Thymus (tissue), 14 donors: ENCODE measurements at places on chromosomes 3 and 15. TPM values are rescaled to one million over a fixed set of nuclear protein-coding genes. Genes with fewer than 3 reads are reported as not detected.

DNA sequence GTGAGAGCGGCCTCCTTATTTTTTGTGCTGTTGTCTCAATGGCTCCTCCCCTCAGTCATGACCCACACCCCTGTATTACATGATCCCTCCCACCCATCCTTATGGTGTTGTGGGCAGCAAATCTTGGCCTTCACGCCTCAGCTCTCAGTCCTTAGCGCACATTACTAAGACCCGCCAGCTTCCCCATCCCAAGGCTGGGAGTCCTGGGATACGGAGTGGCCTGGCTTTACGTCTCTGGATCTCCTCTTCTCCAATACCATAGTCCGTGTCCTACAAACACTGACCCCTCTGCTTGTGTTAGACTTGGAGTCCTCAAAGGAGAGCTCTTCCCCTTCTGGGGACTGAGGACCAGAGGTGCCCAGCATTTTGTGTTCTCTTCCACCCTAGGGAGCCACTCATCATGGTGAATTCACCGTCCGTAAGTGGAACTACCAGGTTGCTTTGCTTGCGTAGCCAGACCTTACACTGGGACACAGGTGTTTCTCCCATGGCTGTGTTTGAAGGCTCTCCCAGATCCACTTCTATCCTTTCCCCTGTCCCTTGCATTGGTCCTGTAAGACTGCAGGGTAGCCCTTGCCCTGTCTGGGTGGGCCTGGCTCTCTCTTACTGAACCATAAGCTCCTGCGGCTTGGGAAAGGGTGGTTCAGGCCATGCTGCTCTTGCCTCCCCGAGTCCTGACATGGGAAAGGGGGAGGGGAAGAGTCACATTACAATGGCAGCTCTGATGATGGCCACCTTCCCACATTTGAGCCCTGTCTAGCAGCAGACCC, 13.6 kb downstream of the GRM2 start:
- H3K27me3 ChIP-seq, result no peaks in the 10 kb centered on the region
- H3K4me3 ChIP-seq, result no peak overlapping the region
- no peaks in the 10 kb centered on the region for H3K36me3 ChIP-seq
- H3K4me1 ChIP-seq, result no peaks in the 10 kb centered on the region

The CCR3 gene
- 0.33 TPM for total RNA-seq

DNA sequence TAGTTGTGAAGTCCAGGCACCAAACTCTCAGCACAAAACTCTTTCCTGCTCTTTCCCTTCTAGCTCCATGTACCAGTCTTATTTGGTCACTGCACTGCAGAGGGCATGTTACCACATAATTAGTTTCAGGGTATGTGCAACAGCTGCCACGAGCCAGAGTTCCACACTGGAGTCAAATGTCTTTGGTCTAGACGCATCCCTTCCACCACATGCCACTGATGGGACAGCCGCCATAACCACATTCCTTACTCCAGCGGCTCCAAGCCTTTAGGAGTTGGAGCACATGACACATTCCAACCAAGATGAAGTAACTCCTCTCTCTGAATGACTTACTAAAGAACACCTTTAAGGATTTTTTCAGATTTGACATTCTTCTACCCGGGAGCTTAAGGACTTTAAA, 153.4 kb downstream of the ERC2 start:
- no peak for DNase-seq
- no peaks in the 10 kb centered on the region for H3K27me3 ChIP-seq
- no peaks in the 10 kb centered on the region for H3K36me3 ChIP-seq
- H3K4me3 ChIP-seq, result no peak overlapping the region
- H3K4me1 ChIP-seq, result no peaks in the 10 kb centered on the region

DNA sequence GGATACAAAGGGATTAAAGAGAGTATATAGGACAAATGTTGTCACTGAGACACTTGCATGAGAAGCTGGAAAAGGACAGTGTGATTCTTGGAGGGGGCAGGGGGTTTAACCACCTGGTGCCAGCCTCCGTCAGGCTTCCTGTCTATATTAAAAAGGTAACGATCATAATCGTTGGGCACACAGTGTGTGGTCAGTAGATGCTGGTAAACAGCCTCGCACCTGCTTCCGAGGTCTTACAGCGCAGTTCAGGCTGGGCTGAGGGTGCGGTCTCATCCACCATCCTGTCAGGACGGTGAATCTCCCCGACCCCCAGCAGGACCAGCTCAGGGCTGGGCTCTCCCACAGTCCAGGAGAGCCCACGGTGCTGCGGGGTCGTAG, 47.7 kb upstream of the SMAD6 start:
- H3K27me3 ChIP-seq, result no peaks in the 10 kb centered on the region
- no peak overlapping the region for H3K4me3 ChIP-seq
- H3K36me3 ChIP-seq, result no peaks in the 10 kb centered on the region
- H3K27ac ChIP-seq, result no peak overlapping the region
- peaks cover 15% of the 10 kb centered on the region for H3K4me1 ChIP-seq

DNA sequence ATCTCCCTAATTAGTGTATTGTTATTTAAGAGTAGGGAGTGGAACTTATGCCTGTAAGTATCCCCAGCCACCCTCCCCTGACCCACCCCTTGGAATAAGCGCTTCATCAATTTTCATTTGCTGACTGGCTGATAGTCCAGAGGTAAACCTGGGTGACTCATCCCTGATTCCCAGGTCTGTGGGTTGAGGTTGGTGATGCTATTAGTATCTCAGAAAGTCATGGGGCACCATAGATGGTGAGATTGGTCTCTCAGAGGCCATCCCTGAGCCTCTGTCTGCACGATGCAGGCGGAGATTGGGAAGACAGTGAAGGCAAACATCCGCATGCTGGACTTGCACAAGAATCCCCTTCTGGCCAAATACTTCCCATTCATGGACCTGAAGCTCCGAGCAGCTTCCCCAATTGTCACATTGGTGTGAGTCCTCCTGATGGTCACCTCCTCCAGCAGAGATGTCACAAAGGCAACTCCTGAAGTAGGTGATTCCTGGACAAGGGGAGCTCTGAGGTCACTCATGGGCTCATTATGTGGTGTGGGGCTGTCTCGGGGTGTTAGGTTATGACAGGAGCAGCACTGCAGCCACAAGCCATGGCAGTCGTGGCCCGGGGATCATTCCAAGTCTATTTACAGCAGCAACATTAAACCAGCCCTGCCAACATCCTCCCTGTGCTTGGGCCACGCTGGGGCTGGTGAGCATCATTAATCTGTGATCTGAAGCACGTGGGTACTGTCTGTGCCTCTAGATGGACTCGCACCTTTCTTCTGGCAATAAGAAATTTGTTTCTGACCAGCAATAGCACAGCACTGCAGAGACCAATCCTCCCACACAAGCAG, 6.8 kb upstream of the TXNRD3 start:
- H3K4me1 ChIP-seq, result no peaks in the 10 kb centered on the region
- DNase-seq, result no peak
- no peaks in the 10 kb centered on the region for H3K27me3 ChIP-seq
- H3K27ac ChIP-seq, result no peak overlapping the region
- H3K36me3 ChIP-seq, result no peaks in the 10 kb centered on the region
- H3K4me3 ChIP-seq, result no peak overlapping the region
